ENCODE measurements at places on chromosomes 1 and 21.

- DNase-seq = no peak
These were observed 2.1 kb downstream of the PTGS2 start for GRCh38 chr1:186678155-186678554.

- no peak for DNase-seq
These were observed 20.7 kb downstream of the SH3BP5L start for GRCh38 chr1:248804771-248805681.

- DNase-seq = no peak
These were observed 40.7 kb downstream of the AHDC1 start for GRCh38 chr1:27563341-27563590.

DNA sequence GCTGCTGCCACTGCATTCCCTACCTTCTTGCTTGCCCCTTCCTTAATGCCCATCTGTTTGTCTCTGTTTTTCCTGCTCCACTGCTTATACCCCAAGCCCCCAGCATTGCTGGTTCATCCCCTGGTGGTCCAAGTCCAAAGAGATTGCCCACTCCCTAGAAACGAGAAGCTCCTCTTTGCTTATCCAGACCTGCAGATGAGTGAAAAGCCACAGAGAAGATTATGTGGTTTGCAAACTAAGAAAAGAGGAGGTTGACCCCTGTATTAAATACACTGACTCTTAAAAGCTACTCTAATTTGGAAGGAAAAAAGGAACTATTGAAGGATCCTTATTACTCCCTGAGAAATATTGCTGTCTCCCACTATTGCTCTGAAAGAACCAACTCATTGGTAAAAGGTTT lies 146.8 kb upstream of the RAB4A start:
- no peak for DNase-seq

DNA sequence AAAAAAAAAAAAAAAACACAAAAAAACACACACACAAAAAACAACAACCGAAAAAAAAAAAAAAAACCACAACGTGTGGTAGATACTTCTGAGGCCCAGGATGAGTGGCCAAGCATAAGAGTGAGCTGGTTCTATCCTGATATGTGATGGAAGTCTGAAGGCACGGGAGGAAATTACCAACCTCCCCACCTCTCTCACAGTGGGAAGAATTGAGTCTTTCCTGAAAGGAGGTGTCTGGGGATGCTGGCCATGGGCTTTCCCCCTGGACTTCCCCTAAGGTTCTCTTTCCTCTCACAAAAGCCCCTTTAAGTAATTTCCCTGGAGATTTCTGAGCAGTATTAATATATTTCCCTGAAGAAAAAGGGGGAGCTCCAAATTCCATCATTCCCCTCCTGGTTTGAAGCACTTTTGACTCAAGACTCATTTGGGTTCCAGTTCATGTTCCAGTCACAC lies 5.2 kb downstream of the TMCC2 start:
- no peak for DNase-seq

Data from activated T-helper 1 cell treated with Interleukin-2 at 50 U/mL for 16 hours (primary cell).